LHCN-M2 (cell line): ENCODE measurements at places on chromosomes 11 and 22.

DNA sequence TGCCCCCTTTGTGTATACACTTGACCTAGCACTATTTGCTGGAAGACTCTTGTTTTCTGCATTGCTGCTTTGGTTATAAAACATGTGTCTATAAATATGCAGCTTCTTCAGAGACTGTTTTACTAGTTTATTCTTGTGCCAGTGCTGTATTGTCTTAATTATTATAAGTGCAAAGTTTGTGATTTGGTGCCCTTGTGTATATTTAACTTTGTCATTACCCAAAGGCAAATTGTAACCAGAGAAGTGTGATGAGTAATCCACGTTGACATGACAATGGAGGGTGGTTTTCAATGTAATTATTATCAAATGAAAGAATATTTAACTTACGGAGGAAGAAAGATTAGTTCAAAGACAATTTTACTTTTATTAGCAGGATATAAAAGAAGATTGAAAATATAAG, 75.0 kb upstream of the PRODH start:
- no peak for DNase-seq

DNA sequence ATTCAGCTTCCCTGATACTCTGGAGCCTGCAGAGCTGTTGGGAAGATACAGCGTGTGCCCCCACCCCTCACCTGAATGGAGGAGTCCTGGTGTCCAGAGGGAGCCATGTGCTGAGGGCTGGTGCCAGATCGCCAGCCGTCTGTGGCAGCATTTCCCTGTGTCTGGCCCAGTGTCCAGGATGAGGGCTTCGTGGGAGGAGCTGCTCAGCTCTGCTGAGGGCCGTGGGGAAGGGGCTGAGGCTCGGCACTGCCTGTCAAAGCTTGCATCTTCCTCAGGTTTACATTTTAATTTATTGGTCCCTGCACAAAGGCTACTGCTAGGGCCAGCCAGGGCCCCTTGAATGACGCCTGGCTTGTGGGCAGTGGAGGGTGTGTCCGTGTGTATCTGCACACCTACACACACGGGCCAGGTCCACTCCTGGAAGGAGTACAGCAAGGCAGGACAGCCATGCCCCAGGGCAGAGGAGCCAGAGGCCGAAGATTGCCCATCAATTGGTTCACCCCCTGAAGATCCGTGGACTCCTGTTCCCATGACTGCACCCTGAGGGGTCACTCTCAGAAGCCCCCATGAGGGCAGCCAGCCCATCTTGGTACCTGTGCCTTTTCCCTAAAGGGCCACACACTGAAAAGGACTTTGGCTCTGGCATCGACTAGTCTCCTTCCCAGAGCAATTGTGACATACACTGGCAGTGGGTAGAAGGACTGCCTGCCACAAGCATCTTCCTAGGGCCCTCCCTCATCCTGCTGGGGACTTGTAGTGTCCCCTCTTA, 107.7 kb upstream of the PARVA start:
- no peak for DNase-seq

DNA sequence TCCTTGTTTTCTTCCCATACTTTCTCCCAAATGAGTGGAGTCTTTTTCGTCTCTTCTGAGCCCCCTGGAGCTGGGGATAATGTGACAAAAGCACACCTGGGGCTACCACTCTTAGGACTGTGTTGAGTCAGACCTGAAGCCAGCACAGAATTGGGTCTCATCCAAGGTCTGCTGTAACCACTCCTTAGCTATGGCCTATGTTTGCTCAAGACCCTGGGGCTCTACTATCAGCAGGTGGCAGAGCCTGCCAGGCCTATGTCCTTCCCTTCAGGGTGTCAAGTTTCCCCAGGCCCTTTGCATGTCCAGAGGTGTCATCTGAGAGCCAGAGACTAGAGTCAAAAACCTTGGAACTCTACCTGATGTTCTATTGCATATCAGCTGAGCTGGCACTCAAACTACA, 335.7 kb downstream of the DDX10 start:
- no peak for DNase-seq

- no peak for DNase-seq
Measured at GRCh38 chr22:32569956-32570355, 95.3 kb downstream of the FBXO7 start.

DNA sequence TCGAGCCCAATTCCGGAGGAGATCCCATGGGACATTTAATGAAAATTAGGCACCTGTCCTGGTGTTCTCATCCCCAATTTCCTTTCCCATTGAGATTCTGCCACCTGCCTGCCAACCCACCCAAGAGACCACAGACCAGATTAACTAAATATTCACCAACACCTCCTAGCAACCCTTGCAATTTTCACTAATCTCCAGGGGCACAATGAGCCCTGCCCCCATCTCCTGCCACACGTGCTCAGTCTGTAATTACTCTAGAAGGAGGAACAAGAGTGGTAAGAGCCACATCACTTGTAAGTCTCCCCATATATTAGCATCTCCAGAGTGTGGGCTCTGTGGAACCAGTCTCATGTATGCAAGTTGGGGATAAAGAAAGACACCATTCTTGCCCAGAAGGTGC, 38.0 kb downstream of the IL18BP start:
- no peak for DNase-seq

DNA sequence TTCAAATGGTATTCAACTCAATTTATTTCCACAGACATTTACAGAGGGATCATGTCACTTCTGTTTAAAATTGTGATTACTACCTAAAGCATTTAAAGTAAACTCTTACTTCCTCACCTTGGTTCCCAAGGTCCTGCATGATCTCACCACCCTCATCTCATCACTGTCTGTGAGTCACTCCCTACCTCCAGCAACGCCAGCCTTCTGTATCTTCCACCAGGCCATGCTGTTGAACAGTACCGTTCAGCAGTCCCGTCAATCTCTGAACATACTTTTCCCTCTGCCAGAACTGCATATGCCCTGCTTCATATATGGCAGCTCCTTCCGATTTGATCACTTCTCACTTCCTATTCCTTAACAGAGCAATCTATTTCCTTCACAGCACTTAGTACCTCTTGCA, 2.0 kb downstream of the FBXO3 start:
- no peak for DNase-seq

DNA sequence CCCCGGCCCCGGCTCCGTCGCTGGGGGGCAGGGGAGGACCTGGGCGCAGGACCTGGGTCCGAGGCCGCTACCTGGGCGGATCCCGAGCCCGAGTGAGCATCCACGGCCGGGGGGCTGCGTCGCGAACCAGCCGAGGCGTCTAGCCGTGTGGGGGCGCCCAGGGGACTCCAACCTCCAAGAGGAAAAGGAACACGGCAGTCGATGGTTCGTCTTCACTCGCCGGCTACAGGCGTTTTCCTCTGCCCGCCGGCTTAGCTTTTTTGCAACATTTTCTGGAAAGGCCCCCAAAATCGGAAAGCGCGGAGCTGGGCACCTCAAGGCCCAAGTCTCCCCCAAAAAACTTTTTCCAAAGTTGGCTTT, 666 bp downstream of the PDGFB start:
- DNase-seq, result no peak

GRCh38 chr22:39289975-39290720, 29.3 kb downstream of the RPL3 start:
- no peak for DNase-seq

- no peak for DNase-seq
Measured at GRCh38 chr11:34948696-34949095, 32.3 kb downstream of the PDHX start.

- DNase-seq, result no peak
Measured at GRCh38 chr11:130629039-130629438, 180.6 kb downstream of the ADAMTS15 start.

DNA sequence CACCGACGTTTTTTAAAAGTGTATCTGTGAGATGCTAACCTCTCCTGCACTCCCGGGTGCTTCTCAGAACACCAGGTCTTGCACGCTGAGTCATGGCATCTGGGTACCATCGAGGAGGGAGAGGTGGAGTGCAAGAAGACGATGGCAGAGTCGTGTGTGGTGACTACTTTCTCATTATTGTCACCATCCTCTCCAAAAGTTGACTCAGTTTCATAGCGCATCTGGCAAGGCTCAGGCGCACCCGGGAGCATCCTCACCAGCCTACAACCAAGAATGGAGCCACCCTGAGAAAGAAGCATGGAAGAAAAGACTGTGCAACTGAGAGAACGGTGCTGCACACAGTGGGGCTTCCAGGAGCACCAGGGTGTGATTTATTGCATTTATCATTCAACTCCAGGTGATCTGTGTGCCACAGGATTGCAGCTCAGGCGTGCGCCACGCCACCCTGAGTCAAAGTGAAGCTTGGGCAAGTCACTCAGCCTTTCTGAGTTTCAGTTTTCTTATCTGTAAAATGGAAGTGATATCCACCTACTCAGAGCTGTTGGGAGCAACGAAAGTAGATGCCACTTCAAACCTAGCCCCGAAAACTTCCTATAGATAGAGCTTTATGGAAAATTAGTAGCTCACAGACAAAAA, 65.4 kb downstream of the LINC01488 start:
- no peak for DNase-seq

DNA sequence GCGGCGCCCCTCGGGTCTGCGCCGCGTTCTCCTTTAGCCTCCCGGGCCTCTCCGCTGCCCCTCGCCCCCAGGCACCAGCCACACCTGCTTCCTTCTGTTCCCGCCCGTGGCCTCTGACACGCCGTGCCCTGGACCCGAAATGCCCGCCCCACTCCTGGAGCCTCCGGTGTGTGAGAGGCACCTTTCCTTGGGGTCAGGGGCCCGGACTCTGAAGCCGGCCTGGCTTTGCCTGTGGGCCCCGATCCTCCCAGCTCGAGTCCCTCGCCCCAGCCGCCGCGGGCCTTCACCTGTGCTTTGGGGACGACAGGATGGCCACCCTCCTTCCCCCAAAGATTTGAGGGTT, 661 bp upstream of the CDPF1 start:
- DNase-seq, result no peak

GRCh38 chr11:110173811-110174644, 80.8 kb downstream of the ZC3H12C start:
- DNase-seq, result peak; percentile 63

- DNase-seq, result no peak
Measured at GRCh38 chr22:27727673-27728451, 73.7 kb downstream of the MN1 start.

- peak; percentile 35 for DNase-seq
Measured at GRCh38 chr11:8273287-8273686, 9.6 kb upstream of the LMO1 start.

DNA sequence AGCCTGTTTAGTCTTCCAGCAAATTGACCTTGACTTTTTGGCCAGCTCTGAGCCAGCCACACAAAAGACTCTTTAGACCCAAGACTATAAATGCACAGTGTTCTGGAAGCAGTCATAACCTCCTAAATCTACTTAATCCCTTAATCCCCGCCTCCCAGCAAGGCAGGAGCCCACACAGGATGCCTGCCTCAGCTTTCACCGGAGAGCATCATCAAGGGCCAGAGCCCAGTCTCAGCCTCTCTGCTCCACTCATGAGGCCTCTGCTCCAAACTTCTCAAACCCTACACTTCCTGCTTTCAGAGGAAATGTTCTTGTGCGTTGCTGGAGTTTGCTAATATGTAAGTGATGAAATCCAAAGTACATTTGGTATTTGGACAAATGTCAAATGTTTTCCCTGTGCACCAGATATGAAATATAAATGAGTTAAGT, 57.9 kb upstream of the FSHB start:
- DNase-seq, result no peak

DNA sequence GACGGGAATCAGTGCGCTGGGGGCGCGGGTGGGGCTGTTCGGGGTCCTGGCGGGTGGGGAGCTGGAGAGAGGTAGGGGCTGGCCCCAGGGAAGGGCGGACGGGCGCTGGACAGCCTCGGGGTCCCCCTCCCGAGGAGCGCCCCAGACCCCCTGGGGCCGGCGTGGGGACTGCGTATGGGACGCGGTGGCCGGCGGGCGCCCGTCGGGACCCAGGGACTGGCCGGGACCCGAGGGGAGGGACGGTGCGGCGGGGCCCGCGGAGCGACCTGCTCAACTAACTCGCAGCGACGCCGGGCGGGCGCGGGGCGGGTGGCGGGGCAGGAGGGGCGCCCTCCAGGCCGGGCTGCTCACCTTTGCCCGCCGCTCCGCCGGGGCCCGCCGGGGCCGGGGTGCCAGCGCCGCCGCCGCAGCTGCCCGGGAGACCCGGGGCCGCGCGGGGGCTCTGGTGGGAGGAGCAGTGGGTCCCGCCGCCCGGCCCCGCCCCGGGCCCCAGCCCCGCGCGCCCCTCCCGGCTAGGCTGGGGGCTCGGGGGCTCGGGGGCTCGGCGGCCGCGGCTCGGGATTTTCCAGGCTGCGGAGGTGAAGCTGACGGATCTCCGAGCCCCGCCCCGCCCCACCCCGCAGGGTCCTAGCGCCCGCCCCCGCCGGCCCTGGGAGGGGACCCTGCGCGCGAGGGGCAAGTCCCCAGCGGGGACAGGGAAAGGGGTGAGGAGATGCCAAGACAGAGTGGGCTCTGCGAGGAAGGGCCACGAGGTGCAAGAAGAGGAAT, 12.3 kb downstream of the STARD10 start:
- DNase-seq, result no peak

DNA sequence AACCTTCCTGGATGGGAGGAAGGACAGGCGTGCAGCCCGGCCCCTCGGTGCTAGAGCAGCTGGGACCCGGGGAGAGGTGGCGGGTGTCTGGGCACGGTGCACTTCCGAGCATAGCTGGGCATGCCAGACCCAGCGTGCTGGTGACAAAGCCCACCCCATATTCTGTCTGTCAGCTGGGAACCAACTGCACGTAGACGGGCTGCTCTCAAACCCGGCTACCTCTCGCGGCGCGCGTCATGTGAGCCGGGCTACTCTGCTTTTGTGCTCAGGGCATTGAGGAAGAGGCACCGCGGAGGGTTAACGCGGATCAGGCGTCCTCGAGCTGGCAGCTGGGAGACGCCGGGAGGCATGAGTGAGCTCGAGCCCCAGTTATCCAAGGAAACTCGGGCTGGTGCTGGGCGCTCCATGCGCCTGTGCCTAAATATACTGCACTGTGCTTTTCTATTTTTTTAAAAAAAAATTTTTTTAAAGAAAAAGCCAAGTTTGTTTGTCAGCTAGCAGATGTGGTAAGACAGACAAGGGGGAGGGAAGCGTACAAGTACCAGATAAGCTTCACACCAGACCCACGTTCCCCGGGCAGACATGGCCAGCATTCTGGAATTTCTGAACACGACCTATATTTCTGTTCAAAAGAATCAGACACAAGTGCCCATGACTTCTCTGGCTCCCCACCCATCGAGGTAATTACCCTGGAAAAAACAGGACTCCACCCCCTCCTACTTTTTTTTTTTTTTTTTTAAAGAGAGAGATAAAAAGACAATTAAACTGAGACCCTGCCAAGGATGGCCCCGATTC, 425.6 kb downstream of the SHANK2 start:
- peak; percentile 2 for DNase-seq

GRCh38 chr11:69938206-69938605, 119.0 kb upstream of the FGF3 start:
- no peak for DNase-seq

DNA sequence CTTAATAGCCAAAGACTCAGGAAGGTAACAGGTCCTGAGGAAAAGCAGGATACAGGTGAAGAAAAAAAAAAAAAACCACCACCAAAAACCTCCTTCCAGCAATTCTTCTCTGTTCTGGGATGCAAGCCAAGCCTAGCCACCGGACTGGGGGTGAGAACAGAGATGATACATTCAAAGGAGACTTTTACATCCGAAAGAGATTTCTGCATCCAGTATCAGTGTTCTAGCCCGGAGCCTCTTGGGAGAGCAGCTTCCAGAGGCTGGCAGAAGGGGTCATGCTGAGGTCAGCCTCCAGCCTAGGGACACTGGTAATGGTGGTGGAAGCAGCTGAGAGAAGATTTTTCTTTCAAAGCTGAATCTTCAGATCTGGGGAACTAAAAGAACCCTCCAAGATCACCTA, 76.2 kb downstream of the KCNC1 start:
- peak; percentile 85 for DNase-seq
